ENCODE measurements at places on chromosomes 4 and X.

GRCh38 chrX:40471965-40472648, 108.7 kb upstream of the ATP6AP2 start:
- DNase-seq, result no peak

DNA sequence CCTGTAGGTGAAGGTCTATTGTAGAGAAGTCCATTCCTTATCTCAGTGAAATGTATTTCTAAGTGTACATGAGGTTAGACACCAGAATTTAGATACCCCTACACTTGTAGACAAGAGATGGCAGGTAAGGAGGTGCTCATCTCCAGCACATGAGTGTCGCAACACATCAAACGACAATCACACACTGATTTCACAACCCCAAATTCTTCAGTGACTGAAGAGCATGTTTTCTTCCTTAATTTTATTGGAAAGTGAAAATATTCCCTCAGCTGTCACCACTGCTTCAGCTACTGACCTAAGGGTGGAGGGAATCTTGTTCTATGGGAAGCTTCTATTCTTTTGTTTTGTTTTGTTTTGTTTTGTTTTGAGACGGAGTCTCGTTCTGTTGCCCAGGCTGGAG, 280.3 kb downstream of the ARHGAP24 start:
- DNase-seq, result no peak

DNA sequence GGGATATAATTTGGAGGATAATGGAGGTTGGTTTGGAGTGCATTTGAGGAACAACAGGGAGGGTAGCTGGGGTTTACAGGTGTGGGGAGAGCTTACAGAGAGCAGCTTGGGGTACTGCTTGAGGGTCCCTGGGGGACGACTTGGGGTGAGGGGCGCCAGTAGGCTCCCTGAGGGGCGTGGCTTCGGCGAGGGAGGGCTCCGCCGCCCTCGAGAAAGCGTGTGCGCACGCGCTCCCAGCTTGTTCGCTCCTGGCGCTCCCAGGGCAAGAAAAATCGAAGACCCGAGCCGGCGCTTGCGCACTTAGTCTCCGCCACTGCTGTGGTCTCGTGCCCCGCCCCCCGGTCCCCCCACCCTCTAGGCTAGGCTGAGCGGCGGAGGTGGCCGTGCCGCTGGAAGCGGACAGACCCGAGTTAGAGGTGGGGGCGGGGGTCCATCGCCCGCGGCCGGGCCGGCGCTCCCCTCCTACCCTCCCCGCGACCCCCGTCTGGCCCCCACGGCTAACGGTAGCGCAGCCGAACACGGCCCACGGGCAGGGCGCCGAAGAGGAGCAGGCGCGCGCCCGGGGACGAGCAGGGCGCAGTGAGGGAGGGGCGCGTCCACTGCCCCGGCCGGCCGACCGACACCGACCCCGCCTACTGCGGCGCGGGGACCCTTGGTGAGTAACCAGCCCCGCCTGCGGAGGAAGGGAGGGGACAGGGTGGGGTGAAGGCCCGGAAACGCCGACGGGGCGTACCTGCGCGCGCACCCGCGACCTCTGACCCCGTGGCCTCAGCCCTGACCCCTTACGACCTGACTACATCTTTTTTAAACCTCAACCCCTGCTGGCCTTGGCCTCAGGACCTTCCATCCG, 5.4 kb upstream of the CCDC120 start:
- DNase-seq, result peak; percentile 39

DNA sequence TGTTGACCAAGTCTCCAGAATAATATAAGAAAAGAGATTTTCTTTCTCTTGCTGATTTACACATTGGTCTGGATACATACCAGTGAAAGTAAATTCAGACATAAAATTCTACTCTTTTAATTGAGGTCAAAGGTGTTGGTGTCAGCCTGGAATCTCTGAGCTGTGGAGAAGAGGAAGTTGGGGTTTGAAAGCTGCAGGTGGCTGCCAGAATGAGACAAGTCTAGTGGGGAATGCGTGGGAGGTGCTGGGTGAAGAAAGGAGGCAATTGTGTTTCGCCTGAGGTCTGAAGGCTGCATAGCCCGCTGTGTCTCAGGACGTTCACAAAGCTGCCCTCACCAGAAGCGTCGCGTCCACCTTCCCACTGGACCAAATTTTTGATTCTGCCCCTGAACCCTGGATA, 31.2 kb downstream of the PHEX start:
- no peak for DNase-seq

DNA sequence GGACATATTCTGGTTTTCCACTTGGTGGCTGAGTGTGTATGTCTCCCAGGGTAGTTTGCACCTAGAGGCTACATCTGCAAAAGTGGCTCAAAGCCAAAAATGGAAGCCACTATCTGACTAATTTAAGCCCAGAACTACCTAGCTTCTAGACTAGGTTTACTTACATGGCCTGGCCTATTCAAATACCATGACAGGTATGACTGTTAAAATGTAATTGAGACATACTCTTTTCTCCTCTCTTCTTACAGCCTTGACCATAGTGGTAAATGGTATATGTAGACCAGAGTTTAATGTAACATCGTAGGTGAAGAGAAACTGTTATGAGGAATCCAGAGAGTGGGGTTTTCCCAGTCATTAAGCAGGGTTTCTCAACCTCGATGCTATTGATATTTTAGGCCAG, 2.6 kb upstream of the TRPC5 start:
- no peak for DNase-seq

DNA sequence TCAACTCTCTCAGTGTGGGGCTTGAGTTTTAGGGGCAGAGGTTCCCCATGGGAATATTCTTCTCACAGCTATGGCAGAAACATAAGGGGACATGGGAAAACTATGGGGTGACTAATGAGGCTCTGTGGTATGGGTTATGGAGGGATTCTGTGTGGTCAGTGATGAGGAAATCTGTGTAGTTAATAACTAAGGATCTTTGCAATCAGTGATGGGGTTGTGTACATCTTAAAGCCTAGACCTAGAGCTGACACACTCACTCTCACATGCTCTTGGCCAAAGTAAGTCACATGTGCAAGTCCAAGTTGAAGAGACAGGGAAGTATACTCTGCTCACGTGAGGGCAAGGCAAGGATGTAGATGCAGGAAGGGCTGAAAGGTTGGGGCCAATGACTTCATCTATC, 86.4 kb upstream of the UXT start:
- DNase-seq, result no peak

GRCh38 chr4:176614793-176615192, 177.9 kb downstream of the VEGFC start:
- DNase-seq, result no peak

- no peak for DNase-seq
These were observed 50.7 kb upstream of the MID1IP1 start for GRCh38 chrX:38750551-38750950.

GRCh38 chr4:75678965-75679364, 5.8 kb upstream of the G3BP2 start:
- no peak for DNase-seq

DNA sequence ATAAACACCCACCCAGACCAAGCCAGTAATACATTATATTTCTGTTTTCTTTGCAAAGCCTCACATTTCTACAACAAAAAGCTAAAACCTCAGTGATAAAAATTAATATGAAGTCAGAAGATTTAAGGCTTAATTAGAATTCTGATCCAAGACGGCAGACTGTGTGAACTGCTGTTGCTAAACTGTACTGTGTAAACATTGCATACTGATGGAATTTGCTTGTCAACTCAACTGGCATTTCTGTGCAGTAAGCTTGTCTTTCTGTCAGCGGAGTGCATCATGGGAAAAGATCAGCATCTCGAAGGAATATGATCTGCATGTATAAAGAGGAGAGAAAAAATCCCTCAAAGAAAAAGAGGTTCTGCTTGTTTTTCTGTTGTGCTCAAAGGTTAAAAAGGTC, 69.4 kb upstream of the SPANXB1 start:
- DNase-seq, result no peak

GRCh38 chr4:130608121-130608520, 1512.2 kb downstream of the C4orf33 start:
- DNase-seq, result no peak

- DNase-seq, result no peak
These were observed 19.6 kb upstream of the PLXNB3 start for GRCh38 chrX:153744210-153745066.

DNA sequence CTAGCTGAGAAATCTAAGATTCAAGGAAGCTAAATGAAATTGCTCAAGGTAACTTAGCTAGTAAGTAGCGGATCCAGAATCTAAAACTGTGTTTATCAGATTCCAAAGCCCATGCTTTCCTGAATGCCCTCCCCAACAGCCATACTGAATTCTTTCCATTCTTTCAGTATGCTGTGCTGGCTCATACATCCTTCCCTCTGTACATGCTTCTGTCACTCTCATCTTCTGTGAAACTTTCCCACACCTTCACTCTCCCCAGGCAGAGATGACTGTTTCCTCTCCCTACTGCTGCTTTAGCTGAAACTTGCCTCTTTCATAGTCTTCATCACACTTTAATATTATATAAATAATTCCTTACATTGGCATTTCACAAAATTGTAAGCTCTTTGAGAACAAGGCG, 39.3 kb upstream of the SMARCAD1 start:
- no peak for DNase-seq

DNA sequence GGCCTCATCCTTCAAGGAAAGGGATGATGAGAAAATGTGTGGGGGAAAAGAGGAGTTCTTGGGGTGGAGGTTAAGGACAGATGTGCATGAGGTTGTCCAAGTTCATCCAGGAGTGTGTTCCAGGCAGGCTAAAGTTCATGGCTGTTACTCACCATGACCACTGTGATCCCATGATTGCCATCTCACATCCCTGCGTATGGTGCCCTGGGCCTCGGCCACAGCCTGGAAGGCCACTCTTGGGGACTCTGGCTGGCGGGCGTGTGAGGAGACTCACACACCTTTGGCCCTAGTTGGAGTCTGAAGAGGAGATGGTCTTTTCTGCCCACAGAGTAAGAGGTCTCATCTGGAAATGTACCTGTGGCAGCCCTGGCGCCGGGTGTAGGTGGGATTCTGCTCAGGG, 7.4 kb upstream of the LOC101059915 start:
- no peak for DNase-seq

DNA sequence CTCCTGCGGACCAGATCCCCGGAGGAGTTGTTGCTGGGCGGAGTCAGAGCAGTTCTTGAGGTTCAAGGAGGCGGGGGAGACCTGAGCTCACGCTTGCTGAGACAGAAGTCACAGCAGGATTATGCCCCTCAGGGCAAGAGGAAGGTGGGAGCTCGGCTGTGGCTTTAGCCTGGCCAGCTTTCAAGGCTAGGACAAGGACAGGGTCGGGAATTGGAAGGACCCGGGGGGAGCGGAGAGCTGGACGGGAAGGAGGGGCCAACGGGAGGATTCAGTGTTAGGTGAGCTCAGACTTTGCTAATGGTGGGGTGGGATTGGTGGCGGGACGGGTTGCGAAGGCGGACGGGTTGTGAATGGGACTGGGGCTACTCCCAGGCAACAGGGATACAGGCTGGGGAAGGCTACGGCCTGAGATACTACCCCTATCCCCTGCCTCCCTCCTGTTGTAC, at the start of gene RIBC1:
RIBC1 (plus strand) TSS at position 13 of the 446 bp plus-strand sequence. CDS start 3,404 bp downstream, outside the sequence.
- no peak for DNase-seq

DNA sequence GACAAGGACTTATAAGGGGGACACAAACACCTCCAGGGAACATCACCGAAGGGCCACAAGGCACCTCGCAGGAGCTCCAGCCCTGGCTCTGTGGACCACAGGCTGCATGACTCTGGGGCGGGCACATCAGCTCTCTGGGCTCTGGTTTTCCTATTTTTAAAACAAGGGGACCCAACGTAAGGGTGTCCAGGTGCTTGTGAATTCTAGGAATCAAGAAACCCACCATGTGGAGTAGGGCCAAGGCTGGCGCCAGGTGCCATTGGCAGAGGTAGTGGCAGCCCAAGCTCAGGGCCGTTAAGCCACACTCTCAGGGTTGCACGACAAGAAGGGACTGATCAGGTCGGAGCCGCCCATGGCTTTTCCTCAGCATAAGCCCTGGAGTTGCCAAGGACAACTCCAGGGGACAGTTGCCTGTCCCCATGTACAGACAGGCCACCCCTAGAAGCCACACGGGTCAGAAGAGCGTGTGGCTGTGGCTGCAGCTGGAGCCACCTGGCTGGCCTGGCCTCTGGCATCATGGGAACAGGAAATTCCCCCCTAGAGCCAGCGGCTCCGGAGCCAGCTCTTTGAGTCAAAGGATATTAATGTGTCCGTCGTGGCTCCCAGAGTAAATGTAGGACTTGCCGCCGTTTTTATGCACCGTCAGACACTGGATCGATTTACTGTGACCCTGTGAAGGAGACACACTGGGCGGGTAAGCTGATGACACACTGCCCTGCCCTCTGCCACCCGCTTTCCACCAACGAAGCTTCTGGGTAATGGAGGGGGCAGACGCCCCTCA, 32.5 kb downstream of the WDR1 start:
- no peak for DNase-seq

DNA sequence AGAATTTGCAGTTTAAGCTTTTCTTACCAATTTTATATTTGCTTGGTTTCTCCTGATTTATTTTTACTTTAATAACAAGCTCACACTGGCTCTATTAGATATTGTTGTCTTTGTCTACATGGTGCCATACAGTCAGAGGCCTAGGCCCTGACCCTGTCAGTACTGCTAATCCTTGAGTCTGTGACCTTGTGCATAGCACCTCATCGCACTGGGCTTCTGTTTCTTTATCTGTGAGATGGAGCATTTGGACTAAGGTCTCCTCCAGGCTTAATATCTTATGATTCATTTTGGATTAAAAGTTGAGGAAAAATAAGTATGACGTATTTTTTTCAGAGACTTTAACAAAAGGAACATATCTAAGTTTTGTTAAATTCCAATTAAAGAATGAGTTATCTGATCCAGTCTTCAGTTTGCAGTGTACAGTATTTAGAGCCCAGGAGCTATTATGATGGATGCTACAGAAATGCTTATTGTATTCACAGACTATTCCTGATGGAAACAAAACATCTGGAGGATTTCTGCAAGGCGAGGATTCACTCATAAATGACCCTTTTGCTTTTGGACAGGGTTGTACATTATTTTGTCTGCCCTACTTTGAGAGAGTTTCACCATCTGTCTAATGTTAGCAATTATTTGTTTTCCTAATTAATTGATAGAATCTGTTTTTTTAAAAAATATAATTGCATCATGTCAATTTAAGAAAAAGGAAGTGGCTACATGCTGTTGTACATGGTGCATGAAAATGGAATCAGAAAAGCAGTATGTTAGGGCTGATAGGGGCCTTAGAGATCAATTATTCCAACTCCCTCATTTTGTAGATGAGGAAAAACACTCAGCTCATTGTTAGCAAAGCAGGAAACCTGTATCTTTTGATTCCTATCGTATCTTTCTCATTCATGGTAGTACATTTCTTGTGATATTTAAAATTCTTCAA, 203.6 kb downstream of the BANK1 start:
- DNase-seq, result no peak
